ENCODE measurements at places on chromosomes 12 and 14.

DNA sequence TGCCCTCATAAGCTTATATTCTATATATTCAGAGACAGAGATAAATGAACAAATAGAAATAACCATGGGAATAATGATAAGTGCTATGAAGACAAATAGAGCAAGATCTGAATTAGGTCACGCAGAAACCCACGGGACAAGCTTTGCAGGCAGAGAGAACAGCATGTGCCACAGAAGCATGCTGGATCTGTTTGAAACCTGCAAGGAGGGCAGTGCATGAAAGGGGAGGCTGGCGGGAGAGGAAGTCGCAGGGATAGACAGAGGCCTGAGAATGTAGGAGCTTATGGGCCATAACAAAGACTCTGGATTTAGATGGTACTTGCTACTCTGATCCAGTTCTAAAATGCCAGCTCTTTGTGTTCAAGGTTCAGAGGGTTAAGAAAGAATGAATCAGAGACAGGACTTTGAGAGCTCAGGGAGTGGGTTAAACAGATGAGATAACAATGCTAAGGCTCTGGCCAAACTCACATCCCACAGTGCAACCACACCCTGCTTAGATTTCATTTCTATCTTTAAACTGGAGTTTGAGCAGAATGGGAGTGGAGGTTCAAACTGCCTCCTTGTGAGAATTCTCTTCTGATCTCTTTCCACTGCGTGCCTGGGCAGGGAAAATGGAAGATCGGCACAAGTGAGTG is 49.2 kb upstream of the PPP1R12A start:
- DNase-seq = no peak

DNA sequence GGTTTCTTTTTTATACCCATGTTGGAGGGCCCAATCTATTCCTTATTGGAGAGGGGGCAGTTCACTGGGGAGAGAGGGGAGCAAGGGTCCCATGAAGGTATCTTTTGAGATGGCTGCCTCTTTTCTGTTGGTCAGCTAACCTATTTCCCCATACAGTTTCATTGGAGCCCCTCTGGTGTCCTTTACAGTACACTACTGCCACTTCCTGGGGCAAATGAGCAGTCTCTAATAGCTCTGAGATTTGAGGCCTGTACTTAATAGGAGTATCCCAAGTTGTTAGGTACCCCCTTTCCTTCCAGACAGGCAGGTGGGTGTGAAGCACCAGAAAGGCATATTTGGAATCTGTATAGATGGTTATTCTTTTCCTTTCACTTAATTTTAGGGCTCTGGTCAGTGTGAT is 41.3 kb upstream of the RNU6-8 start:
- no peak for DNase-seq

GRCh38 chr14:65575389-65575788 is 162.9 kb downstream of the FUT8 start:
- DNase-seq = no peak

DNA sequence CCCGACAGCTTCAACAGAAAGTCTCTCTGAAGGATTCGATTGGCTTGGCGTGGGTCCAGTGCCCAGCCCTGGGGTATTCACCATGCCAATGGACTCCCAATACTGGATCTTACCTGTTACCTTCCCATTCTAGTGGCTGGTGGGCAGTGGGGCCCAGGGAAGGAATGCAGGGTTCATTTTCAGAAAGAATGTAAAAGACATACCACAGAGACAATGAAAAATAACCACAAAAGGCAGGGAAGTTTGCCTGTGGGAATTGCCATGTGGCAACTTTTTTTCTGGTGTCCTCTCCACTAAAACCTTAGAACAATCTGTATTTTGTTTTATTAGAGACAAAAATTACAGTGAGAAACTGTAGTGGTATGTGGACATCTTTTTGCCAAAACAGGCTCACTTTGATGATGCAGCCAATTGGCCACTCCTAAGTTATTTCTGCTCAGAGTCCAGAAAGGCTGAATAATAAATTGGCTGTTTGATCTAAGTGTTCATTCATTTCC is 55.2 kb downstream of the PTGER2 start:
- no peak for DNase-seq

GRCh38 chr12:112184056-112184887 is 58.9 kb downstream of the TRAFD1 start:
- no peak for DNase-seq

DNA sequence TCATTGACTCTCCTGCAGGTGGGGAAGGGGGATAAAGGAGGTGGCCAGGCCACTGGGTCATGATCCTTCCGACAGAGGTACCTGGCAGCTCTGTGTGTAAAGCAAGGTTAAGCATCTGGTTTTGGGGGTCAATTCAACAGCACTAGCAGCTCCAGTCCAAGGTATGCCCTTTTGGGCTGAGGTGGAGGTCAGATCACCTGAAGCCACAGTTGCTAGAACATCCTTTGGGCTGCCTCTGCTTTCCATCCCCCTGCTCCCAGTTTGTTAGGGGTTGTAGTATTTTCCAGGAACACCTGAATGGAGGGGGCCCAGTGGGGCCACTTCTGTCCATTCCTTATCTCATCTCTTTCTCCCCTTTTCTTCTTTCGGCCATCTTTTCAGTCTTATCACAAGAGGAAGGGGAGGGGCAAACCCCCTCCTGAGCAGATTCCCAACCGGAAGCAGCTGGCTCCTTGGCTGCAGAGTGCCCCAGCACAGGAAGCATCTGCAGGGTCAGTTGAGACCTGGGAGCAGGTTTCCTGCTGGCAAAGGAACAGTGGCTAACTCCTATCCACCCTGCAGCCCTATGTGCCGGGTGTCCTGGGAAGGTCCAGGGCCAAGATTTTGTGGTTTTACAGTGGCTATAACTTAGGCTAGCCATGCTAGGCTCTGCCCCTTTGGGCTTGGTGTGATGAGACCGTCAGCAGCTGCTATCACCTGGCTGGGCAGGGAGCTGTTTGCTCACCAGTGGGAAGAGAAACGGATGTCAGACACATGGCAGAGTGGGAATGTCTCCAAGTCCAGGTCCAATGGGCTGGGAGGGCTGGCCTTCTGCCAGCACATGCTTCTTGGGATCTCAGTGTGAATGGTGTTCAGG is 40.2 kb downstream of the SH2B3 start:
- DNase-seq = no peak
